ENCODE measurements at places on chromosomes 12 and 14. TPM values are rescaled to one million over a fixed set of nuclear protein-coding genes. Genes with fewer than 3 reads are reported as not detected.

ATG14 gene
- 21.7 TPM for total RNA-seq

NKX2-1 gene
- not detected for total RNA-seq

TAS2R30 gene
- 16.9 TPM for total RNA-seq

KCNA1 gene
- 4.4 TPM for total RNA-seq

KRT78 gene
- total RNA-seq: 64.7 TPM

NINJ2 gene
- total RNA-seq: not detected

DPF3 gene
- total RNA-seq: 20.6 TPM

PTHLH gene
- total RNA-seq: 3.4 TPM

GPR68 gene
- 2.9 TPM for total RNA-seq

GNG2 gene
- 45.1 TPM for total RNA-seq

RNASE3 gene
- not detected for total RNA-seq

APOF gene
- not detected for total RNA-seq

CD69 gene
- total RNA-seq: 4.6 TPM

PSMA6 gene
- 165 TPM for total RNA-seq

VRTN gene
- not detected for total RNA-seq

DPPA3 gene
- not detected for total RNA-seq

SERPINA3 gene
- total RNA-seq: 1.5 TPM

OR4K17 gene
- total RNA-seq: not detected

AKAP5 gene
- total RNA-seq: 0.51 TPM

NGB gene
- total RNA-seq: not detected

CLEC9A gene
- 0.82 TPM for total RNA-seq

SOX5 gene
- total RNA-seq: 7.8 TPM
